NB4 (cell line): ENCODE measurements at places on chromosomes 5 and 9.

- DNase-seq: no peak
Measured at GRCh38 chr5:135873831-135874230, 21.8 kb downstream of the IL9 start.

GRCh38 chr9:137987244-137988030 is 109.9 kb downstream of the CACNA1B start:
- DNase-seq: no peak

GRCh38 chr5:179908528-179908927 is 831 bp upstream of the TBC1D9B start:
- DNase-seq: no peak

DNA sequence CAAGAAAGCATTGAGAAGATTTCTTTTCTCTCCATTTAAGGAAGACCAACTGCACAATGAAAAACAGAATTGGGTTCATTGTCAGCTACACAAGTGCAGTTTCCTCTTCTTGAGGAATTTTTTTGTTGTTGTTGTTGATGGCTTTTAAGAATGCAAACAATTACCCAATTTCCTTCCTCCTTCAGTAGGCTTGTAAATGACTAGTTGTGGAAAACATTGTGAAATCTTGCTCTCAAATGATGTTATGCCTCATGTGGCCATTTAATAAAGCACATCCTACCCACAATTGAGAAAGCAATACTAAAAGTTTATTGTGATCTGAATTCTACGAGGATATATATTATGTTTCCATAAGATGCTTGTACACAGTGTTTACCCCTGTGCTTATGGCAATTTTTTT is 171.6 kb downstream of the FAM174A start:
- DNase-seq: peak; percentile 90

GRCh38 chr9:68574150-68574549 is 33.5 kb upstream of the TMEM252 start:
- DNase-seq: no peak

DNA sequence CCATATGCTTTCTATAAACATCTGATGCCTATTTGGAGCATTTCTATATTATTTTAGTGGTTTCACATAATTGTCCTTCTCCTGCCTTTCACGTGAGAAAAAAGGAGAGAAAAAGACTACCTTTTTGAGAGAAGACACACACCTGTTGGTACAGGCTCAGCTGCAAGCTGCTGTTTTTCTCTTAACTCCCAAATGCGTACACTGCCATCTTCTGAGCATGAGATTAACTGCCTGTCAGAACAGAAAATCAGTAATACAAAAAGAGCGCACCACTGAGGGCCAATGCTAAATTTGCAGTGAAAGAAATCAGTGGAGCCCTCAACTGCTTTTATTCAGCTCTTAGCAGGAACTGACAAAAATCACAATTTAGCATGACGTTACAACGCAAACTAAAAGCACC is 54.9 kb downstream of the WDR41 start:
- no peak for DNase-seq

GRCh38 chr5:10401498-10401897 is 40.2 kb upstream of the ROPN1L start:
- DNase-seq: no peak
